ENCODE measurements at places on chromosomes 13 and 19.

- DNase-seq, result peak; percentile 70
Observed at GRCh38 chr19:41934849-41935374, 6.7 kb upstream of the ERFL start.

- no peak for DNase-seq
Observed at GRCh38 chr13:35129500-35129899, 187.4 kb downstream of the NBEA start.

GRCh38 chr19:5054551-5055456 is 85.9 kb downstream of the KDM4B start:
- no peak for DNase-seq

- peak; percentile 32 for DNase-seq
Observed at GRCh38 chr19:41621654-41622053, 5.2 kb downstream of the CEACAM4 start.

DNA sequence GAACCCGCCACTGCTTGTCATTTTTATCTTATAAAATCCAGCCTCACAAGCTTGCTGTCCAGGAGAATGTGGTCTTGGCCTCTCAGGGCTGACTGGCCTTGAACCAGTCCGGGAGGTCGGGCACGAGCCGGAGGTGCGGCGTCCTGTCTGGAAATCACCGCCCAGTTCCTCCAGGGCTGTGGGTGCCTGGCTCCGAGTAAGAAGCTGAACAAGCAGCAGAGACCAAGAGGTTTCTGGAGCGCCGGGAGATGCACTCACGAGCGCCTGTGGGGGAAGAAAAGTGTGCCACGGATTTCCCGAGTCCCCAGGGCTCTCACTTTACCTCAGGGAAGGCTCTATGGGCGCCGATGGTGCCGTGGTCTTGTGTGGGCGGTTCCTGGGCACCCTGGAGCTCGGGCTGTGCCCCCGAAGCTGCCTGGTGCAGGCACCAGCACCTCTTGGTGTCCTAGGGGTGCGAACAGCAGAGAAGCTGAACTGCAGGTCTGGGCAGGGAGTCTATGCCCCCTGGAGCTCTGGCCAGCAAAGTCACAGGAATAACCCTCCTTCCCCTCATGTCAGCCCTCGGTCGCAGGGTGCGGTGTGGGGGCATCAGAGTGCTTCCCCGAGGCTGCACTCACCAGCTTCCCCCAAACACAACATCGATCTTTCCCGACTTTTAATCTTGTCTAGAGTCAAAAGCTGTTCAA is 50.0 kb downstream of the GAS6 start:
- DNase-seq, result no peak

GRCh38 chr19:30669329-30670010 is 297.3 kb downstream of the ZNF536 start:
- peak; percentile 36 for DNase-seq

DNA sequence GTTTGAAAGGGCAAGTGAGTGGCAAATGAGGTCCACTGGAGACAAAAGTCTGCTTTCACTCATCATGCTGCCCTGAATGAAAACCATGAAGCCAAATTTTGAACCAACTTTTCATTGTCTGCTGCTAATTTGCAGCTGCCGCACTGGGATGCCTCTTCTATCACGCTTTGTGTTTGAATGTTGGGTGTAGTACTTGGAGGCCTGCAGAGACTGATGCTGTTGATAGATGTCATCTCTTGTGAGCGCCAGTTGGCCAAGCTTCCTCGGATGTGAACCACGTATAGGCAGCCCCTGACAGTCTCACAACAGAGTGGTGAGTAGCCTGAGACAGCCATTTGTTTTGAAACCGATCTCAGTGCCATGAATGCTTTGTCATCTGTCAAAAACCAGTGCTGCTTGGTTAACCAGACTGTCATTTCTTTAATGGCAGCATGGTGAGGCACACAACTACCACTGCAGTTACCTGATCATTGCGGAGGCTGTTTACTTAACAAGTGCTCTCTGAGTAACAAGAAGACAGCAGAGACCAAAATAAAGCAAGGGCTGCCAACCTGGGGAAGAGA is 31.2 kb upstream of the SLC10A2 start:
- no peak for DNase-seq

- DNase-seq, result no peak
Observed at GRCh38 chr13:107580741-107581412, 634.5 kb downstream of the LIG4 start.

DNA sequence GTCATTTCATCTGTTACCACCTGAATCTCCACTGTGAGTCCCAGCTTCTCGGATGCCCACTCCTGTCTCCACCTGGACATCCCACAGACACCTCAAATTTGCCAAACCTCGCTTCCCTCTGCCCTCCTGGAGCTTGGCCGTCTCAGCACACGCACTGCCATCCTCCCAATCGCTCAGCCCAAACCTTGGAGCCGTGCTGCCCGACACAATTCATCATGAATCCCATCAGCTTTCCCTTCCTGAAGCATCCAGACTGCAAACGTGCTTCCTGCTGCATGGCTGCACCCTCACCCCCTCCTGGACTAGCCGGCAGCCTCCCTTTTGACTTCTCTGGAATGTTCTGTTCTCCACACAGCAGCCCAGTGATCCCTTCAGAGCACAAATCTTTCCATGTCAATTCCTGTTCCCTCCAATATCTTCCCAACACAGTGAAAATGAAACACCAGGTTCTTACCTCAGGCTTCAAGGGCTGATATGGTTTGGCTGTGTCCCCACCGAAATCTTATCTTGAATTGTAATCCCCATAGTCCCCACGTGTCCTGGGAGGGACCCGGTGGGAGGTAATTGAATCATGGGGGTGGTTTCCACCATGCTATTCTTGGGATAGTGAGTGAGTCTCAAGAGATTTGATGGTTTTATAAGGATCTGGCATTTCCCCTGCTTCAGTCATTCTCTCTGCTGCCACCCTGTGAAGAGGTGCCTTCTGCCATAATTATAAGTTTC is 1.1 kb upstream of the PROZ start:
- DNase-seq, result no peak

GRCh38 chr13:22039961-22040360 is 369.1 kb downstream of the FGF9 start:
- no peak for DNase-seq

DNA sequence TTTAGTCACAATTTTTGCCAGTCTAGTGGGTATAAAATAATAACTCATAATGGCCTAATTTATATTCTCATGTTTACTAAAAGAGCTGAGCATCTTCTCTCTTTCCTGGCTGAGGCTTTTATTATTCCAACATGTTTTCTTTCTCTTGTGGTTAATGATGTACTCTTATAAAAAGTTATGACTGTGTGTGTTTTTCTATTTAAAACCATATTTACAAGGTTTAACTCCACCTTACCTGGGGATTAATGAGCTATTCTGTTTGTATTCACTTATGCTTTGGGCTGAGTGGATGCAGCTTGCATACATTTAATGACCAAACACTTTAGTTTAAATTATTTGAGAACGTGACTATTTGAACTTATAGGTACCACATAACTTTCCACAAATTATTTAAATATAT is 1365.7 kb upstream of the SLC10A2 start:
- no peak for DNase-seq

DNA sequence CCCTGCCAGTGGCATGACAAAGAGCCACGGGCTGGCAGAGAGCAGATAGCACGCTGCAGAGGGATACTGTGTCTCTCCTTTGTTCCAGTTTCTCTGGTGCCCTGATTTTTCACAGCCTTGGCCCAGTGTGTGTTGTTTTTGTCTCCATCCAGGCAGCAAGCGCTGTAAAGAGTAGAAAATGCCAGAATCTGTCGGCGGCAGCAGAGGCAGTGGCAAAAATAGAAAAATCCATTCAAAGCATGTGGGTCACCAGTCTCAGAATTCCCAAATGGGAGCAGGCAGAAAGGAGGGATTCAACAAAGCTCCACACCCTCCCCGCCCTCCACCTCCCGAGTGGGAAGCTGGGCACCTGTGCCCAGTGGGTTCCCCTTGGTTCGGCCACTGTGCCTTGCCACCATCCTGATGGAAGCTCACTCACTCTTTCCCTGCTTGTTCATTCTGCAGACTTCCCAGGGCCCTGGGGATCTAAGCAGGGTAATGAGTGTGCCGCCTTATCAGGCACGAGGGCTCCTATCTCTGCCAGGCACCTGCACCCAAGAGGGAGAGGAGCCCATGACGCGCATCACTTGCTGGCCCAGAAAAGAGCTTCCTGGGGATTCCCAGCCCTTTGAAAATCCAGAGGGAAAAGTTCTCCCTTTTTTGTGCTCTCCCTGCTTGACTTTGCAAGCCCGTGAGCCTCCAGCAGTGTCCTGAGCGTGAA is 416.9 kb downstream of the IRS2 start:
- DNase-seq, result no peak

GRCh38 chr19:18710996-18711751 is 27.7 kb downstream of the CRTC1 start:
- no peak for DNase-seq

GRCh38 chr19:29858000-29858596 is 46.3 kb downstream of the CCNE1 start:
- DNase-seq, result peak; percentile 39

GRCh38 chr19:11704626-11705025 is 34.1 kb downstream of the ZNF823 start:
- DNase-seq, result no peak

GRCh38 chr13:27559719-27560118 is 60.6 kb downstream of the LNX2 start:
- no peak for DNase-seq

DNA sequence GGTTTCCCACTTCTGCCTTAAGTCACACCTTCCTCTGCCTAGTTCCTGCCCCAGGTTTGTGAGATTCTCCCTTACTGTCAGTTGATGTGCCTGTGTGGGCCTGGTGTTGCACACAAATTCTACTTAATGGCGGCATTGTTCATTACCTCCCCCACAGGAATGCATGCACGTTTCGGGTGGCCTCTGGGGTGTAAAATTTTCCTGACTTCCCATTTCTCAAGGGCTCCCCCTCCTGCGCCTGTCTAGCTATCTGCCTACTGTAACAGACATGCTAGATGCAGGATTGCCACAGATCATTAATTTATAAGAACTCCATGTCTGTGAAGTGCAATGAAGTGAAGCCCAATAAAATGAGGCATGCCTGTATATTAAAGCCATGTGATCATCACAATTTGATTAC is 1466.3 kb downstream of the PCDH9 start:
- DNase-seq, result peak; percentile 3

DNA sequence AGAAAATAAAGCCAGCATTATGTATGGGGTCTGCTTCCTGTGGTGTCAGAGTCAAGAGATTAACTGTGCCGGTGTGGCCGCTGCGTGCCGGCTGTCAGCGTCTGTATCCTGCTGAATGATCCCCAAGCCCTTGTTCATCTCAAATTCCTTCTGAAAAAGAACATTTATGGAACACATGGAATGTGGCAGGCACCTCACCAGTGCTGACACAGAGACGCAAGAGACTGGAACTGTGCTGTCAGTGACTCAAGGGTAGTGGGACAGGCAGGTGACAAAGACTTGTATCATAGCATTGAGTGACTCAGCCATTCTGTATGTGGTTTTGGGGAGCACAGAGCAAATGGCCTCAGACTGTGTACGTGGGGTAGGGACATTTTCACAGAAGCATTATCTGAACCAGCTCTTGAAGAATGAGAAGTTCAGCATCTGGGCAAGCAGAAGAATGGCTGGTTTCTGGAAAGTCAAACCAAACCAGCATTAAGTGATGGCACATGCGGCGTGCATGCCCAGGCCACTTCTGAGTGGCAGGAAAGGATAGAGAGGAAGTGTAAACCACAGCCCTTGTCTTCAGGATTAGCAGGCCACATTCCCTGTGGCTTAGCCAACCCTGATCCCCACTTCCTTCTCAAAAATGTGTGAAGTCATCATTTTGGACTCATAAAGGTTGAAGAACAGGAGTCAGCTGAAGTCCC is 54.0 kb upstream of the IRS2 start:
- DNase-seq, result peak; percentile 75

GRCh38 chr13:45879666-45880065 is 28.1 kb upstream of the SIAH3 start:
- DNase-seq, result no peak

- no peak for DNase-seq
Observed at GRCh38 chr13:94073007-94073744, 406.3 kb downstream of the DCT start.

DNA sequence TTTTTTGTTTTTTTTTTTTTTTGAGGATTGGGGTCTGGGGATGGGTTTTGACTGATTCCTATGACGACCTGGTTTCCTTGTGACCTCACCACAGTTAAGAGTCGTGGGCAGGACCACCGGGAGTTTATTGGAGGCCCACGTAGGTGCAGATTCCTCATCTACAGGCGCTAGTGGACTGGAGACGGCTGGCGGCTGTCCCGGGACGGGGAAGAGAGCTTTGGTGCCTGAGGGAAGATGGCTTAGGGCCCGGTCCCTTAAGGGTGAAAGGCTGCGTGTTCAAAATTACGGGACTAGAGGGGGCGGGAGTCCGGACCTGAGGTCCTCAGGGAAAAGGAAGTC is 682 bp upstream of the TEAD2 start:
- peak; percentile 18 for DNase-seq

DNA sequence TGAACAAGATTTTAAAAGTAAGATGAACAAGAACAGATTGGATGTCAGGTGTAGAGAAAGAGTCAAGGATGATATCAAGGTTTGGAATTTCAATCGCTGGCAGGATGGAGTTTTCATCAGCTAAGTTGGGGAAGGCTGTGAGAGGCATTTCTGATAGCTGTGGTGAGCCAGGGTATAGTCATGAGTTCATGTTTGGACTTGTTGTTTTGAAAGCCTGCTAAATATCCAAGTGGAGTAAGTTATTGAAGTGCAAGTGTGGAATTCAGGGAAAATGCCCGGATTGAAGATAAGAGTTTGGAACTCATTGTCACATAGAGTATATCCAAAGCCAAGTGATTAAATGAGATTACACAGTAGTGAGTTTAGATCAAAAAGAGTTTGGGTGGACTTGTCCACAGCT is 11.0 kb upstream of the EPSTI1 start:
- no peak for DNase-seq

DNA sequence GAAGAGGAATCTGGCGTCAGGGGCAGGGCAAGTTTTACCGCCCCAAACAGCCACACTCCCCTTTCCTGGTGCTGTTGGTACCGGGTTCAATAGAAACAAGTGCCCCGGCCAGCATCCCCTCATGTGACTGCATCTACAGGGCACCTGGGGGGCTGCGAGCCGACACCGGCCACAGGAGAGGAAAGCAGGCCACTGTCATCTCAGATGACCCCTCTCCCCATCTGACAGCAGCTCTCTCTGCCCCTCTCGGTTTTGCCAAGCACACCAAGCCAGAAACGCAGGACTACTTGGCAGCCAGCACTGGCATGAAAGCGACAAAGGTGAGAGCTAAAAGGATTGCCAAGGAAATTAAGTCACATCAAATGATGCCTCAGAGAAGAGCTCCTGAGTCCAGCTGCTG is 37.1 kb downstream of the MLLT1 start:
- DNase-seq, result no peak

DNA sequence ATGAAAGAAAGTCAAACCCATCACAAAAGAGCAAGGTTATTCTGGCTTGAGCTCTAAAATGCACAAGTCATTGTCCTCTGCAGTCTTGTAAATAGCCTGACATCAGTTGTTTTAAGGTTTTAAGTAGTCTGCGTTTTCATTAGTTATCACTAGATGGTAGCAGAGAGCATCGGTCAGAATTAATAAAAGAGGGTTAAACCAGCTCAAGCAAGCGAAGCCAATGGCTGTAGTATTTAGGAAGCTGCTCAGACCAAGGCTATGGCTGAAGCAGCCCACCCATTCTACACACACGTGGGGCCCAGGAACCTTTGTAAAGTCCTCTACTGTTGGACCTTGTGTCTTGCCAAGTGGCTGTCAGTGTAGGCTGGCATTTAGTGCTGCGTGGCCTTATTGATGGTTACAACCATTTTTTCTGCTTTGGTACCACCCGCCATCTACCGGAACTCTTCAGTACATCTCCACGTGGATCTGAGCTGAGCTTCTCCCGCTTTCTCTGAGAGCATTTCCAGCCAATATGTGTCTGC is 13.3 kb upstream of the ZNF57 start:
- DNase-seq, result peak; percentile 79

Data from KBM-7 (cell line).